ENCODE measurements at places on chromosomes 12 and 14. TPM values are rescaled to one million over a fixed set of nuclear protein-coding genes. Genes with fewer than 3 reads are reported as not detected.
A peak's percentile ranks its signal among the peaks of the same experiment; 100 is the strongest.

DNA sequence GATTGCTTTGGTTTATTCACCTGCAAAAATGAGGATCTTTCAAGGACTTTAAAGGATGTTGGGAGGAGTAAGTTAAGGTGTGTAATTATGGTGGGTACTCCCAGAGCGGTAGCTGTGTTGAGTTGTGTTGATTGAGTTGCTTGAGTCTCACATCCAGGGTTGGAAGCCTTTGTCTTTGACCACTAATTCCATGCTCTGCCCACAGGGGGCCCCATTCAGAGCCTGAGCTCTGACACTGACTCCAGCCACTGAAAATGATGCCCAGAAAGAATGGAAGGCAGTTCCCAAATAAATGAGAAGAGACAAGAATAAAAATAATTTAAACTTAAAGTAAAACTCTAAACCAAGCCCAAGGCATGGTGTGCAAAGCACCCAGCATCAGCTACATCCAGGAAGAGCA lies 237.4 kb upstream of the PWP1 start:
- DNase-seq = no peak

- DNase-seq = no peak
Measured at GRCh38 chr12:109147954-109148353, 31.6 kb downstream of the ACACB start.

GRCh38 chr14:31988244-31988643 lies 88.9 kb upstream of the ARHGAP5 start:
- no peak for DNase-seq

DNA sequence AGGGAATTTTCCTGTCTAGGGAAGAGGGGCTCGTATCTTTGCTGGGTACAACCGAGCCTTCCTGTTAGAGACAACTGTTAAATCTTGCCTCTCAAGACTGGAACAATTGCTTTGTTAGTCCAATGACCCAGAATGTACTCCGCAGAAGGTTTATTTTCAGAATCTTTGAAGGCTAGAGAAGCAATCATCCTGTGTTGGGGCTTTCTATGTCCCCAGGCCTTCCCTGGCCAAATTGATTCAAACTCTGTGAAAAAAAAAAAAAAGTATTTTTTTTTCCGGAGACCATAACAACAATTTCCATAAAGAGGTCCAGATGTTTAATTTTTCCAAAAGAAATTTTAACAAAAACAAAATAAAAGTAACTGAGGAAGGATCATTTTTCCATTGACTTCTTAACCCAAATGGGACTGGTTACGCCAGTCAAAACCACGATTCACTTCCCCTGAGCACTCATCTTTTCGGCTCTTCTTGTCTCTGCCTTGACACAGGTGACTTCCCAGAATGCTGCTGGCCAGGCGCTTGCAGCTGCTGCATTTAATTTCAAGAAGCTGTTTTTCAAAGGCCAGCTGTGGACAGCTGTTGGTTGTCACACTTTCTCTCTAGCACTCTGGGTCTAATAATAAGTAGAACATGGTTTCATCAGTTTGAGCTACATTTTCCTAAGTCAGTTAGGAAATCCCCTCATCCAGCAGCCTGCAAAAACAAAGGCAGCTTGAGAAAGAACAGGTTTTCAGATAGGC lies 81.6 kb upstream of the MANSC4 start:
- DNase-seq = no peak

- no peak for DNase-seq
Measured at GRCh38 chr14:90263748-90264449, 7.5 kb downstream of the PSMC1 start.

- DNase-seq = no peak
Measured at GRCh38 chr14:59334253-59334652, 130.9 kb downstream of the GPR135 start.

GRCh38 chr12:57477710-57478681 lies 1.7 kb downstream of the ARHGAP9 start:
- no peak for DNase-seq

DNA sequence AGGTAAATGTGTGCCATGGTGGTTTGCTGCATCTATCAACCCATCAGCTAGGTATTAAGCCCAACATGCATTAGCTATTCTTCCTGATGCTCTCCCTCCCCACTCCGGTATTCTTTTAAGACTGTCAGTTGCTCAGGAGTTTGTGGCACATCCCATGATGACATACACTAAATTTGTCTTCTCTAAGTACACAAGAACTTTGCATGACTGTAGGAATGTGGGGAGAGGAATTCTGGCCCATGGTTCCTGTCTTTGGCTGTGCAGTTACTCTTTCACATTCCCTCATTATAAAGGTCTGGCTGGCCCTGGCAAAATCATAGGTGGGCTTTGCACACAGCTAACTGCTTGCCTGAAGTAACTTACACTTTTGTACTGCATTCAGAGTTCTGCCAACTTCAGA lies 30.3 kb downstream of the HMGA2 start:
- no peak for DNase-seq

DNA sequence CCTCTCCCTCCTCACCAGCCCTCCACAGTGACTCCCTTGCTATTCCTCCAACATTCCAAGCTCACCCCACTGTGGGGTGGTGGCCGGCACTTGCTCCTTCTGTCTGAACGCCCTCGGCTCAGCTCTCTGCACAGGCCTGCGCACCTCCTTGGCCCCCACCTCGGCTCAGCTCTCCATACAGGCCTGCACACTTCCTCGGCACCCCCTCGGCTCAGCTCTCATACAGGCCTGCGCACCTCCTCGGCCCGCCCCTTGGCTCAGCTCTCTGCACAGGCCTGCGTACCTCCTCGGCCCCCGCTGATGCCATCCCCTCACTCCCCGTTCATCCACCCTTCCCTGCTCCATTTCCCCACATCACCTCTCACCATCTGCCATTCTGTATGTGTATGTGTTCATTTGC lies 332.7 kb upstream of the FKBP4 start:
- DNase-seq = no peak

DNA sequence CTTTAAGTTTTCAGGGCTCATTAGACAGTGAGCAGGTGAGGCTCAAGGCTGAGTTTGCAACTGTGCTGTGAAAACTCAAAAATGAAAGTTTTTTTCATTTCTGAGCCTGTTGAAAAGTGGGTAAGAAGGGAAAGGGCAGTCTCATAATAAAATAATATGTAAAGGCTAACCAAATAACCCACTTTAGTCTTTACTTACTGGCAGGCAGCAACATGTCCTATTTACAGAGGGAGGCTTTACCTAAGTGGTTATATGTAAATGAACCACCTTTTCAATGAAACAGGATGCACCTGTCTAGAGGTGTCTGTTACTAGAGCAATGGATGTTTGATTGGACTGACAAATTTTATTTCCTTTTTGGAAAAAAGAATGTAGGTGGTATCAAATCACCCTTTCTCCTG lies 158.0 kb downstream of the ETV6 start:
- DNase-seq = no peak

DNA sequence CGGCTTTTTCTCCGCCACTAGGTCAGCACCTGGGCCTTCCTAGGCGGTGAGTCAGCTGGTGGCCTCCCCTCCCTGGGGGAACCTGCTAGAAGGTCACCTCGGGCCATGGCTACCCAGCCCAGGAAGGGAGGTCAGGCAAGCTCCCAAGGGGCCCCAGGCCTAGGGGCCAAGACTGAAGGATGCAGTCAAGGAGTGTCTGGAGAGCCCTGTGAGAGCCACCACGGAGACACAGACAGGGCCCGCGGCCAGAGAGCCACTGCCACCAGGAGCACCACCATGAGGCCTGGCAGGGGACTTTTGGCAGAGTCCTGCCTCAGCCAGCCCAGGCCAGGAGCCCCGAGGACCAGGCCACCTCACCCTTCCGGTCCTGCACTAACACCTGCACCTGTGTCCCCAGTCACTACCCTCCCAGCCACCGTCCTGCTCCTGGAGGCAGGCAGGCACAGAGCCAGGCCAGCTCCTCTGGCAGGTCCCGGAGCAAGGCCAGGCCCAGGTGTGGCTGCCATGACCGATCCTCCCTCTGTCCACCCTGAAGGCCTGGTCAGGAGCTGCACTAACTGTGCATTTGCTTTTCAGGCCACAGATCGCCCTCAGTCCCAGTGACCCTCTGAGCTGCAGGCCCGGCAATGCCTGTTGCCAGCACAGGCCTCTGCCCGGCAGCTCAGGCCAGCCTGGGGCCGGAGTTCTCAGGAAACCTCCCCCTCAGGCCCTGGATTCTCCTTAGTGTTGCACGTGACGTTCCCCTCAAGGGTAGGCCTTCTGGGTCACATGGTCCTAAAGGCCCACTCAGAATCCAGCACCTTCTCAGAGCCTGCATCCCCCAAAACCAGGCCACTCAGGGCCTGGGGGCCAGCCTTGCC lies 6.9 kb downstream of the PHETA1 start:
- no peak for DNase-seq

GRCh38 chr12:90653040-90653439 lies 301.9 kb downstream of the CCER1 start:
- DNase-seq = no peak

GRCh38 chr14:73713206-73713802 lies 880 bp downstream of the PNMA1 start:
- DNase-seq = no peak

DNA sequence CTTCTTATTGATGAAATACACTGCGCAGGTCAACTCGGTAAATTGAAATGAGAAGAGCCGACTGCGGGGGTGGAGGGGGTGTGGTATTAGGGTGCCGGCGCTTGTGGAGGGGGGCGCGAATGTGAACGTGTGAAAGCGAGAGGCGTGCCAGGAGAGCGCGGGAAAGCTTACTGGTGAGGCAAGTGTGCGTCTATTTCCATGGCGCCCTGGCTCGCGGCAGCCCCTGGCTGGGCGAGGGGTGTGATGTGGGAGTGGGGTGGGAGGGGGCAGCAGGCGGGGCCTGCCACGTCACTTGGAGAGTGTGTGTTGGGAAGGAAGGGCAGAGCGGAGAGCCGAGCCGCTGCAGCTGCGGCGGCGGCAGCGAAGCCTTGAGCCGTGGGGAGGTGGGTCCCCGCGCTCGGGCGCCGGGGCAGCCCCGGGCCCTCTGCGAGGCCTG lies 88.8 kb downstream of the GALNT8 start:
- DNase-seq = no peak

DNA sequence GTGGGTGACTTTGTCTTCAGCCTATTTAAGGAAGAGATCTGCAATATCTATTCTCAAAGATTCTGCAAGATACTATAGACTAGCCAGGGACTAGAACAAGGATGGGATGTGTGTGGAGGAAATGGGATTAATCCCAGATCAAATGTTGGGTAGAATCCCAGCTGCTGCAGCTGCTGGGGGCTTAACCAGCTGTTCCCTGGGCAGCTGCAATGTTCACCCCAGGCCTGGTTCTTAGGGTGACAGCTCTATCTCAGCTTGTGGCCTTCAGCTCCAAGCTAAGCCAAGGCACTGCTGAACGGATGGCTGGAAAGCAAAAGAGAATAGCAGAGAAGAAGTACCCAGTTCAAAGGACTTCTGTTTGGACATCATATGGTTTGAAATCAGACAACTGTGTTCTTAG lies 10.0 kb upstream of the RHEBL1 start:
- no peak for DNase-seq

GRCh38 chr12:8996682-8997405 lies 7.5 kb downstream of the KLRG1 start:
- DNase-seq = no peak

- no peak for DNase-seq
Measured at GRCh38 chr12:128423205-128423604, 156.2 kb downstream of the TMEM132C start.

DNA sequence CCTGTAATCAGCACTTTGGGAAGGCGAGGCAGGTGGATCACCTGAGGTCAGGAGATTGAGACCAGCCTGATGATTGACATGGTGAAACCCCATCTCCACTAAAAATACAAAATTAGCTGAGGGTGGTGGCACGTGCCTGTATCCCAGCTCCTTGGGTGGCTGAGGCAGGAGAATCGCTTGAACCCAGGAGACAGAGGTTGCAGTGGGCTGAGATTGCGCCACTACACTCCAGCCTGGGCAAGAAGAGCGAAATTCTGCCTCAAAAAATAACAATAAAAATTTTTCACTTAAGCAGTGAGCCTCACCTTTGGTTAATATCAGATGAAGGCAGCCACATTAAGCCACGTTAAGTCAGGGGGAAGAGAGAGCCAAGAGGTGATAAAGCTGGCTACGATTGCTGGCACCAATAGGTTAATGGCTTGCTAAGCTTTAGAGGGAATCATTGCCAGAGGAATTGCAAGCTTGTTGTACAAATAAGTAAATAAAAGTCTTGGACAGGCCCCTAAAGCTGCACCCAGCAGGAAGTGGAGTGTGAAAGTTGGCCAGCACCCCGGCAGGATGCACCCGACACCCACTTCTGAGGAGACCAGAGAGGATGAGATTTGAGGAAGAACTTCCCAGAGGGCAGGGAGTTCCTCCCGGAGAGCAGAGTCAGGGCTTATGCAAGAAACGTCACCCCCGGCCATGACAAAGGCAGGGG lies 41.3 kb upstream of the TESC start:
- DNase-seq = peak; percentile 49

- no peak for DNase-seq
Measured at GRCh38 chr12:69243099-69244084, 4.0 kb downstream of the CPSF6 start.

- DNase-seq = no peak
Measured at GRCh38 chr14:71618047-71618446, 314.2 kb upstream of the RGS6 start.

GRCh38 chr14:101153691-101154090 lies 250.2 kb upstream of the RTL1 start:
- no peak for DNase-seq

DNA sequence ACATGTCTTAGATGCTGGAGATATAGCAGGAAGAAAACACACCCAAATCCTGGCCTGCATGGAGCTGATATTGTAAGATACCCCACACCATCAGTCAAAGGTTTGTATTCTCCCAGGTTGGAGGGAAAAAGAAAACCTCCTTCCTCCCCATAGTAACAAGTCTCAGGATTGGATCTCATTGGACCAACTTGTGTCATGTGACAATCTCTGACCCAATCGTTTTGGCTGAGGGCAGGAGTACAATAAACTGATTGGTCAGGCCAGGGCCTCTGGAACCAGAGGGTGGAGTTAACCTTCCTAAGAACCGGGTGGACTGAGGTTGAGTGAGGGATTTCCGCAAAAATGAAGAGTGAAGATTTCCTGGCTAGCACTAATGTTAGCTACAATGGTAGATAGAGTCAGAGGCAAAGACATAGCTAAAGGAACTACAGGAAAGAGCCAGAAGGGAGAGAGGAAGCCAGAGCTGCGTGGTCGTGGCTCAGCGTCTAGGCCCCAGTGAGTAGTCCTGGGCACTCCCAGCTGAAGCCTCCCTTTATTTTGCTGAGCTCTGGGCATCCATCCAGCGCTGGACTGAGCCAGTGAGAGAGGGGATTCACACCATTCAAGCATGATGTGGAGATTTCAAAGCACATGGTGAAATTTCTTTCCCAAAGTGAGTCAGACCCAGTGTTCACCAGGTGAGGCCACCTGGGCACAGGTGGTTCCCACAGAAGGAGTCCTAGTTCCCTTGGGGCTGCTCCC lies 219.9 kb downstream of the AACS start:
- no peak for DNase-seq

GRCh38 chr12:5072311-5072710 lies 28.6 kb downstream of the KCNA5 start:
- no peak for DNase-seq

The ASPG gene
- total RNA-seq = 0.50 TPM

The BMAL2 gene
- 10.9 TPM for total RNA-seq

The CLEC9A gene
- not detected for total RNA-seq

The GMPR2 gene
- total RNA-seq = 88.7 TPM

The TAOK3 gene
- total RNA-seq = 19.7 TPM

The CAPS2 gene
- 15.7 TPM for total RNA-seq

The FAM222A gene
- total RNA-seq = 0.78 TPM

The TMEM117 gene
- 3.6 TPM for total RNA-seq

The TMEM63C gene
- not detected for total RNA-seq

The CSRP2 gene
- total RNA-seq = 3.8 TPM

The TMPRSS12 gene
- total RNA-seq = not detected

Data from NCI-H460 (cell line).